Metanephros (tissue), 2 donors: ENCODE measurements at places on chromosomes 2 and 18. TPM values are rescaled to one million over a fixed set of nuclear protein-coding genes. Genes with fewer than 3 reads are reported as not detected.

CPLX4 gene
- total RNA-seq: not detected

C2orf78 gene
- not detected for total RNA-seq

NPPC gene
- total RNA-seq: 3.2 TPM

CSRNP3 gene
- total RNA-seq: 12.8 TPM

AKAIN1 gene
- total RNA-seq: not detected

MYOM1 gene
- total RNA-seq: 92.8 TPM

CROCC2 gene
- 0.18 TPM for total RNA-seq

ALPI gene
- total RNA-seq: not detected

OTOS gene
- not detected for total RNA-seq

GALNT5 gene
- 0.70 TPM for total RNA-seq

TXNDC9 gene
- total RNA-seq: 24.6 TPM

TLX2 gene
- not detected for total RNA-seq

CDK5R2 gene
- 0.12 TPM for total RNA-seq

MYO5B gene
- 27.9 TPM for total RNA-seq

LCT gene
- 0.06 TPM for total RNA-seq

CCDC102B gene
- total RNA-seq: 16.2 TPM

SLC30A3 gene
- 2.2 TPM for total RNA-seq

COL5A2 gene
- 147 TPM for total RNA-seq

REG1B gene
- not detected for total RNA-seq

HAUS1 gene
- total RNA-seq: 22.0 TPM

SERTAD2 gene
- 16.7 TPM for total RNA-seq

RALBP1 gene
- total RNA-seq: 71.2 TPM

DNER gene
- total RNA-seq: 44.3 TPM

KIF1A gene
- total RNA-seq: 10.5 TPM
